ENCODE measurements at places on chromosomes 11 and 22. TPM values are rescaled to one million over a fixed set of nuclear protein-coding genes. Genes with fewer than 3 reads are reported as not detected.

OR51E2 gene
- 0.70 TPM for polyA plus RNA-seq

HORMAD2 gene
- not detected for polyA plus RNA-seq

LDLRAD3 gene
- polyA plus RNA-seq = 26.7 TPM

FGF19 gene
- 1.7 TPM for polyA plus RNA-seq

DNA sequence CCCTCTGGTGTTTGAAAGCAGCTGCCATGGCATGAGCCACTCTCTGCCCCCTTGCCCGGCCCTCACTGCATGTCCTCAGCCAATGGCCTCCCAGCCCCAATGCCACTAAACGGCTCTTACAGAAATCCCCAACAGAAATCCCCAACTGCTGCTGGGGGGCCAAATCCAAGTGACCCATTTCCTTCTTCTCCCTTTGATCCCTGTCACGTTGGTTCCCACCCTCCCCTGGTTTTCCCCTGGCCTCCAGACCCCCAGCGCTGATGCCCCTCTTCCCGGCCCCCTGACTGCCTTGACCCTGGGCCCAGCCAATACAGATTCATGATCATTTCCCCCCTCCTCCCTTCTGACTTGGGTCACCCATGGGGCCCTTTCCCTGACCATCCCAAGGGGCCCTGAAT is 30.9 kb downstream of the IGLL1 start:
- DNase-seq = no peak

DNA sequence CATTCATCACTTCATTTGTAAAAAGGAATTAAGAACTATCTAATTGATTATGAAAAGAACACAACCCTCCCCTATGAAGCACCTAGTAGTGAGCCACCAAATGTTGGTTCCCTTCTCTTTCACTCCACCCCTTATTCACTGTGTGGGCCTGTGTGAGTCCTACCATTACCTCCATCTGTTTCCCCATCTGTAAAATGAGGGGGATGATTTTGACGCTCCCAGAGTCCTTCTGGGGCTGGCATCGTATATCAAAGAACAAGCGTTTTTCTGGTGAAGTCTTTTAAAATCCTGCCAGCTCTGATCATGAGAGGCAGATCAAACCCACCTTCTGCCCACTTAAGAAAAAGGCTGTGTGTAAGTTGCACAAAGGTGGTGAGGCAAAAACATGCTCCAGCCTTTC is 96.6 kb upstream of the SEZ6L start:
- no peak for DNase-seq

DNA sequence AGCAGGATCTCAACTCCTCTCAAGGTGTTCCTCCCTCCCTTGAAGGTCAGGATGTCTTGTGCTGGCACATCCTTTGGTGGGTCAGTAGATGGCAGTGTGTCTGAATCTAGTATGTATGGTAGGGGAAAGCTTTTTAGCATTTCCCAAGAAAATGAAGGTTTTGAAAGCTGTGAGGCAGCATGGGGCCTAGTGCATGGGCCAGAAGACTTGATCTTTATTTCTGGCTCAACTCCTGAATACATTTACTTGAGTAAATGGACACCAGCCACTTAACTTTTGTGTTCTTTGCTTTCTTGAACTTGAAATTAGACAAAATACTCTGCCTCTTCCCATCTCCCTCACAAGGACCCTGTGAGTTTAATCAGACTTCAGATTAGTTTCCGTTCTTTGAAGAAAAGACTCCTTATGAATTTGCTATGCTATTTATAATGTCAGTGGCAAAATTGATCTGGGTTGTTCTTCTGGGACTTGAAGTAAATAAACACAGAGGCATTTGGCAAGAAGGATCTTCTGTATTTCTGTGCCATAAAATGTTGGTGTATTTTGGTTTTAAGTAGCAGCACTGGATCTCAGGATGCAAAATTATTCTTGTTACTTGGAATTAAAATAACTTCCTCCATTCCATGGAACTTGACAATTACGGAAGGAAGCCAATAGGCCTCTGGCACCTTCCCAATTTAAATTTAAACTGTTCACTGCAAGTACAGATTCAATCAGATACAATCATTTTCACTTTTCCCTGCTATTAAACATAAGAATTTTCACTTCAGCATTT is 288.8 kb downstream of the CASP12 start:
- DNase-seq = no peak

GRCh38 chr22:47837703-47838102 is 1075.3 kb downstream of the TBC1D22A start:
- DNase-seq = no peak

DNA sequence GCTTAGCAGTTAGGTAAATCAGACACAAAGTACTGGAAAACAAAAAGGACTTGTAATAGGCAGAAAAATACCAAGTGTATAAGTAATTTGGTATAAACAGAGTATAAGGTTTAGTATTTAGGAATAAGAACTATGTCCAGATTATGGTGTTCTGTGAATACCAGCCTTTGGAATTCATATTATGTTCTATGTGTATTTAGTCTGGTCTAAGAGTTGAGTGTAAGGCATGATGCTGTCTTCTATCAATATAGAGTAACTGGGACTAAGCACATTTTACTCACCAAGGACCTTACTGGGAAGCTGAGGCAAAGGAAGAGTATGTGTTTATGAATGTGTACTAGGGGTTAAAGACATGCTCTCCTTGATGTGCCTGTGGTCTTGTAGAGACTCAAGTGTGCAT is 9.5 kb downstream of the SDHD start:
- DNase-seq = no peak

DNA sequence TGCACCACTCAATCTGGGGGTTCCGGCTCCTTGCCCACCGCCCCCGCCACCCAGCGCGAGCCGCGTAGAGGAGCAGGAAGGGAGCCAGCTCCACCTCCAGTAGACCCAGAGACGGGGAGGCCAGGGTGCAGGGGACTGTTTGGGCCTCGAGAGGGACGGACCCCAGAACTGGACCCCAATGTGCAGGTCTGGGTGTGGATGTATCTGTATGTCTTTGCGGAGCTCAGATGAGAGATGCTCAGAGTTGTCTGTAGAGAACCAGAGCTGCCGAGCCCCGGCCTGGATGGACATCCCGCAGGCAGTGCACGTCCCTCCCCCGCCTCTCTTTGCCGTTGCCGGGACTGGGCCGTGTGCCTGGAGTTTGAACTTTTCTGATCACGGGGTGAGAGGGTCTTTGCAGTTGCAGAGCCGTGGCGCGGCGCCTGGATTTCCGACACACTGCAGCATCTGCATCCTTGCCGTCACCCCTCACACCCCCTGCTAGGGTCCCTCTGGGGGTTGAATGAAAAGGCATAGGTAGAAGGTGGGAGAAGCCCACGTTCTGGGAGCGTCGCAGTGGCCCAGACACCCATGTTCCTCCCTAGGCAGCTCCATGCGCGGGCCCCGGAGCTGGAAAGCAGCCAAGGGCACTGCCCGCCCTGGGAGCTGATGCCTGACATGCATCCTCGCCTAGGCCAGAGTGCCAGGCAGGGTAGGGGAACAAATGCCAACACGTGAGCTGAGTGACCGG is 105.2 kb downstream of the KCNQ1 start:
- no peak for DNase-seq

DNA sequence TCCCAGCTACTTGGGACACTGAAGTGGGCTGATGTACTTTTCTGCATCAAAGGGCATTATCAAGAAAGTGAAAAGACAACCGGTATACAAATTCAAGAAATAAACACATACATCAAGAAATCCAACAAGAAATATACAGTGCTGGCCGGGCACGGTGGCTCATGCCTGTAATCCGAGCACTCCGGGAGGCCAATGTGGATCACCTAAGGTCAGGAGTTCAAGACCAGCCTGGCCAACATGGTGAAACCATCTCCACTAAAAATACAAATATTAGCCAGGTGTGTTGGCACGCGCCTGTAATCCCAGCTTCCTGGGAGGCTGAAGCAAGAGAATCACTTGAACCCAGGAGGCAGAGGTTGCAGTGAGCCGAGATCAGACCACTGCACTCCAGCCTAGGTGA is 9.5 kb downstream of the USP28 start:
- no peak for DNase-seq

- no peak for DNase-seq
Observed at GRCh38 chr11:109968299-109968698, 124.9 kb upstream of the ZC3H12C start.

Data from right renal pelvis (tissue), 4 donors.